ENCODE measurements at places on chromosomes 12 and 14.

DNA sequence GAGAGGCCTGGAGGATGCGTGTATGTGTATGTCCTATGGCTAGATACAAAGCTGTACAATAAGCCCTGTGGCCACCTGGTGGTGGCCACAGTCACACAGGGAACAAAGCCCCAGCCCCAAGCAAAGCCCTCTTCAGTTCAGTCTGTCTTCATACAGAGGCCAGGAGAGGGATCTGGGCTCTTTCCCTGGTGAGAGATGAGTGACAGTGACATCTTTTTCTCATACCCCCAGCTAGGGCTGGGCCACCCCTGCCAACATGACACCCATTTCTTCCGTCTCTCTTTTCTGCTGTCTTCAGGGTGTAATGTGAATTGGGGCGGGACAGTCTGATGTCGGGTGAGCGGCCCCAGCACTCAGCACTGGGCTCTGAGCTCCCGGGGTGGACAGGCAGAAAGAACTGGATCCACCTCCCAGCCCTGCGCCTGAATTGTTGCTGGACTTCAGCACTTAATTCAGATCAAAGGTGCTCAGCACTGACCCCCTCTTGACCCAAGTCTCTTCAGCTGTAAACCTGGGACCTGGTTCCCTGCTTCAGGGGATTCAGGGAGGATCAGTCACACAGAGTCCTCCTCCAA lies 59.8 kb downstream of the SERPINA3 start:
- DNase-seq: no peak

DNA sequence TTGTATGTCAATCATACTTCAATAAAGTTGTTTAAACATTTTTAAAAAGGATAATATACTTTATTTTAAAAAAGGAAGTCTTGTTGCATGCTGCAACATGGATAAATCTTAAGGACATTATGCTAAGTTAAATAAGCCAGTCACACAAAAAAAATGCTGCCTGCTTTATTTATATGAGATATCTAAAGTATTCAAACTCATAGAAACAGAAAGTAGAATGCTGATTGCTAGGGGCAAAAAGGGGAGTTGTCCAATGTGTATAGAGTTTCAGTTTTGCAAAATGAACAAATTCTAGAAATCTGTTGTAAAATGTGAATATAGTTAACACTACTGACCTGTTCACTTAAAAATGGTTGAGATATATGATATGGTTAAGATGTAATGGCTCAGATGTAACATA lies 8.7 kb downstream of the KLRC4 start:
- no peak for DNase-seq

DNA sequence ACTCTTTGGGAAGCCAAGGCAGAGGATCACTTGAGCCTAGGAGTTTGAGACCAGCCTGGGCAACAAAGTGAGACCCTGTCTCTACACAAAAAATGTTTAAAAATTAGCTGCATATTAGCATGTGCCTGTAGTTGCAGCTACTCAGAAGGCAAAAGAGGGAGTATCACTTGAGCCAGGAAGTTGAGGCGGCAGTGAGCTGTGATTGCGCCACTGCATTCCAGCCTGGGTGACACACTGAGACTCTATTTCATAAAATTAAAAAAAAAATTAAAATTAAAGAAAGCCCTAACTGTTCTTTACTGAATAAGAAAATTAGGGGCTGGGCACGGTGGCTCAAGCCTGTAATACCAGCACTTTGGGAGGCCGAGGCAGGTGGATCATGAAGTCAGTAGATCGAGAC lies 27.0 kb downstream of the SENP1 start:
- DNase-seq: no peak

DNA sequence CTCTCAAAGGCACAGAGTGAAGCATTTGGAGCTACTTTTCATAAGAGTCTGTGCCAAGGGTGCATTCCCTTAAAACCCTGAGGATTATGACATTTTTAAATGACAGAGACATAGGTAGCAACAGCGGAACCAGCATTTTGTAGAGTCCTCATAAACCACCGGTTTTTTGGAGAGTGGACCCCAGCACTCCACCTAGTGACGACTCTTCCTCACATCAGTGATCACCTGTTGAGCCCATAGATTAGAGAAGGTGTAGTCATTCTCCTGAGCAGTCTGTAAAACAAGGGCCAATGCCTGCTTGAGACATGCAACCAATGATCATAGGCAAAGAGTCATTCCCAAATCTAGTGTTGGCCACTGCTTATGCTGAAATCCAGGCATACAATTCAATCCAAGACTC lies 399.1 kb downstream of the GXYLT1 start:
- no peak for DNase-seq

GRCh38 chr14:52640137-52640536 lies 55.2 kb downstream of the ERO1A start:
- no peak for DNase-seq

GRCh38 chr12:91327131-91327530 lies 144.5 kb upstream of the DCN start:
- DNase-seq: no peak

- no peak for DNase-seq
Measured at GRCh38 chr12:124463341-124463921, 104.0 kb downstream of the NCOR2 start.

DNA sequence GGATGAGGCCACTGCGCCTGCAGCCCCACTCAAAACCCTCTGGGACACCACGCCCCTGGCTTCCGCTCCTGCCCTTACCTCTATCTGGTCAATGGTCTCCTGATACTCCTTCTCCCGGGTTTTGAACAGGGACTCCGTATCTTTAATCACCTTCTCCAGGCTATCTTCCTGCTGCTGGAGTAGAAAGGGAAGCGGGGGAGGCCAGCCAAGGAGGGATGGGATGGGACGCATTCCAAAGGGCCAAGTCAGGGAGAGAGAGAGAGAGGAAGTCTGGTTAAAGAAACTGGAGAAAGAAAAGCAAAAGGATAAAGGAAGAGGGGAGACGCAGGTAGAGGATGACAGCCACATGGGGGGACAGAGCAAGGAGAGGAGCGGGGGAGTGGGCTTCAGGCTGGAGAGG lies 7.9 kb downstream of the IFFO1 start:
- no peak for DNase-seq

DNA sequence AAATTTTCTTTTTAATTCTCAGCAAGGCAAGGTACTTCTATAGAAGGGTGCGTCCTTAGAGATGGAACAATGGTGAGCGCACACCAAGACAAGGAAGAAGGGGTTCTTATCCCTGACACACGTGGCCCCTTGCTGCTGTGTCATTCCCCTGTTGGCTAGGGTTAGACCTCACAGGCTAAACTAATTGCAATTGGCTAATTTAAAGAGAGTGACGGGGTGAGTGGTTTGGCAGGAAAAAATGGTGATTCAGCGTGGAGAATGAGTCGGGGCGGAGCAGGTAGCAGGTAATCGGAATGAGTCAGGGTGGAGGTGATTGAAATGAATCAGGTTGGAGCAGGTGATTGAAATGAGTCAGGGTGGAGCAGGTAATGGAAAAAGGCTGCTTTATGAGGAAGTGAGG lies 36.3 kb upstream of the HECTD1 start:
- no peak for DNase-seq

GRCh38 chr14:56339855-56340701 lies 221.9 kb downstream of the PELI2 start:
- no peak for DNase-seq

DNA sequence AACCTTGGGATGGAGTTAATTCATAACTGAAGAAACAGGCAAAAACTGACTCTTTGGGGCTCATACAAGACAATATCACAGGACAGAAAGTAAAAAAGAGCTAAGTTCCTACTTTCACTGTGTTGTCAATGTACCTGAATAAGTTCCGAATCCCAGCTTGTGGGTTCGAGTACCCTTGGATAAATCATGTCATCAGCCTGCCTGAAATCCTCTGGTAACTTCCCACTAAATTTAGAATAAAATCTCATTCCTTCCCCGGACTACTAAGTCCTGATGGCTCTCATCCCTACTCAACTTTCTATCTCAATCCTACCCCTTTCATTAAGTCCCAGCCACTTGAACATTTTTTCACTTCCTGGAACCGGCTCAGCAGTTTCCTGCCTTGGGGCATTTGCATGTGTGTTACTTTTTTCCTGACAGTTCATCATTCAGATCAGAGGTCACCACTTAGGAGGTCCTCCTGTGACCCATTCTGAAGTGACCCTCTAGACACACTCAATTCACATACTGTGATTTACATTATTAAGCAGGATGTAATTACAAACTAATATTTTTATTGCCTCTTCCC lies 12.7 kb downstream of the ERP29 start:
- no peak for DNase-seq

Data from effector CD4-positive, alpha-beta T cell (primary cell).